Stimulated activated CD4-positive, alpha-beta T cell treated with anti-CD3 and anti-CD28 coated beads, Interleukin-12 subunit alpha, Interleukin-12 subunit beta, amount 100 ng/mL, for 24 hours (primary cell): ENCODE measurements at places on chromosomes 6 and 20.
A peak's percentile ranks its signal among the peaks of the same experiment; 100 is the strongest.

DNA sequence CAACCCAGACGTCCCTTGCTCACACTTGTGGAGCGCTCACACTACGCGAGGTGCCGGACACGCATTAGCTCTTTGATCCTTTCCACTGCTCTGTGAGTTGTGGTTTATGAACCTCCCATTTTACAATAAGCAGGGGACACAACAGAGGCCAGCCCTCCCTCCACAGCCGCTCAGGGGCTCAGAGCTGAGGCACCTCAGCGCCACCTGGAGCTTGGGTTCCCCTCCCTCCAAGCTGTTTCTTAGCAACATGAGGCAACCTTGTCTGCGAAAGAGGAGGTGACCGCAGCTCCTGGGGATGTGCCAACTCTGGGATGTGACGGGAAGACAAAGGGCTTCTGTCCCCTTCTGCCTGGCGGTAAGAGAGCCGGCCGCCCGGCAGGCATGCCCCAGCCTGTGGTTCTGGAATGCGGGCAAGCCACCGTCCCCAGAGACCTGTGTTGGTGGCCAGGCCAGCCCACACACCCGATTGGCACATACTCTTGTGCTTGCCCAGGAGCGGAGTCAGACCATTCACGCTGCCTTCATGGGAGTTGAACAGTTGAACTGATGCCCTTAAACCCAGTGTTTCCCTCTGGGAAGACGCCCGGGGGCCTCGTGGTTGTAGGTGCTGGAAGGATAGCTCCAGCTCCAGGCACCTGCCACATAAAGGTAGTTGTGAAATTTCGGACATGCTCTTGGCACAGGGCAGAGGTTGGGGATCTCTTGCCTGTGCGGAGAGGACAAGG lies 44.5 kb downstream of the RBM38 start:
- DNase-seq = no peak

- DNase-seq = no peak
These were observed 43.1 kb upstream of the NAA20 start for GRCh38 chr20:19973961-19974629.

DNA sequence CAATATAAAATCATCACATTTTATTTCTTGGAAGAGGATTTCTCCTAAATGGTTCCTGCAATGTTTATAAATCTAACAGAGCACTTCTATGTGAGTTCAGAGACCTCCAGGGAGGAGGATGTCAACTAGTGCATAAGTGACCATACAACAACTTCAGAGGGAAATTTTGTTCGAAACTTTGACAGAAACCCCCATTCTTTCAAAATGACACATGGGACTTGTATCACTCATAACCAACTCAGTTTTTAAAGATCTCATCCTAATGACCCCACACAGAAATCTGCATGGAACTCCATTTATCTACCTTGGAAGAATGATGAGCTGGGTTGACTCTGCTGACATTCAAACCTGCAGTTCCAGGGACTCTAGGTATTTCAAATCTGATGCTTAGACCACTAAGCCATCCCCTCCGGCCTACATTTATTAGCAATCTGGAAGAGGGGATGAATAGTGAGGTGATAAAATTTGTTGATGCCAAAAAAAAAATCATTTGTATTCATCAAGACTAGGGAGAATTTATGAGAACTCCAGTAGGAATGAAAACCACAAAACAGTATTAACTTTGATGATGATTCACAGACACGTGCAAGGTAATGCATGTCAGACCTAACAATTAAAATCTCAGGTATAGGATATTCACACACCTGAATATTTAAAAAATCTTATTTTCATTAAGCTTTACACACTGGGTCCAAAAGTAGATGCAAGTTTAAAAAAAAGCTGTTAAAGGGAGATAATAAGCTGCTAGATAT lies 153.0 kb downstream of the REV3L start:
- no peak for DNase-seq

GRCh38 chr20:62501801-62502495 lies 26.2 kb upstream of the GATA5 start:
- DNase-seq = peak; percentile 61

GRCh38 chr6:90216072-90216977 lies 80.3 kb downstream of the BACH2 start:
- no peak for DNase-seq

GRCh38 chr6:139485742-139486475 lies 111.5 kb upstream of the CITED2 start:
- DNase-seq = no peak

- DNase-seq = peak; percentile 84
These were observed 29.1 kb upstream of the SERPINB9 start for GRCh38 chr6:2931970-2932748.

DNA sequence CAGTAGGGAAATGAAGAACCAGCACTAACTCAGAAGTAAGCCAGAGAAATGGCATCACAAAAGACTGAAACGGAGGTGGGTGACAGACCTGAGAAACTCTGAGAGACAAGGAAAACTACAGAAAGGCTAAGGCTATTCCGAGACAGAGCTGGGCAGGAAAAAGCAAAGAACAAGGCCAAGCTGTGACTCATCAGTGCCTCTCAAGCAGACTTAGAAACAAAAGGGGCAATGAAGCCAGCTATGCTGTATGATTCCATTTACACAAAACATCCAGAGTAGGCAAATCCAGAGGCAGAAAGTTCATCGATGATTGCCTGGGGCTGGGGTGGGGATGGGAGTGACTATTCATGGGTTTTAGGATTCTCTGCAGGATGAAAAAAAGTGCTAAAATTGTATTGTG lies 50.0 kb downstream of the SLC23A2 start:
- no peak for DNase-seq

DNA sequence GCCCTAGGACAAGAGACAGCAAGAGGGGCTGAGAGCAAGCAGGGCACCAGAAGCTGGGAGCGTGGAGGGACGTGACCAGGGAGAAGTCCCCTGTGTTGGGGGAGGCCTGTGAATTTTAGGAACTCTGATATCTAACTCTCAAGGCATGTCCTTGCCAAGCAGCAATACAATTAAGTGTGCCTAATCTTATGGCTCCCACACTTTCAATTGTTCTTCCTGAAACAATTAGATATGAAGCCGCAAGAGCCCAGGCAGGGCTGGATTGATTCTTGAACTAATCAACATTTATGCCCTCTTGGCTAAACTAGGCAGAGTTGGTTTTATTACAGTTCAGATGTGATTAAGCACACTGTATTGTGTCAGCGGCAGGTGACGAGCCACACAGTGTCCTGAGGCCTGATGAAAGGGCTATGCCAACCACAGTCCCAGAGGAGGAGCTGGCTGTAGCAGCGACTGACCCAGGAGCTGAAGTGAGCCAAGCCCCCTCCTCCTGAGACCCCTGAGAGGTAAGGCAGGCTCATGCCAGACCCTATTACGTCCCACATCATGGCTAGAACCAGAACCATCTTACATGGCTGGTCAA lies 4.2 kb upstream of the MAVS start:
- no peak for DNase-seq

DNA sequence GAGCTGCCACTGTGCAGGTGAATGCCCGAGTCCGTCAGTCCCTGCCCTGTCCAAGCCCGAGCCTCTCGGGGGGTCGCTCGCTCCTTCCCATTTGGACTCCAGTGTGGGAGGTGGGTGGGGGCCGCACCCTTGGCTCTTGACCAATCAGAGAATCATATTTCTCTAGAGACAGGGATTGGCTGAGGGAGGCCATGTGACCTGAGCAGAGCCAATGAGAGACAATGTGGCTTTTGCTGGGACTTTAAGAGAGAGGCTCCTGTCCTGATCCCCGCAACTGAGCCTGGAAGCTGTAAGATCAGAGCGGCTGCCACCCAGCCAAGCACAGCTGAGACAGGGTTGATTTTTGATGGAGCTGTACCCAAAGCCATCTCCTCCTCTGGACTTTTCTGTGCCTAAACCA lies 199.3 kb downstream of the TFAP2C start:
- DNase-seq = no peak

DNA sequence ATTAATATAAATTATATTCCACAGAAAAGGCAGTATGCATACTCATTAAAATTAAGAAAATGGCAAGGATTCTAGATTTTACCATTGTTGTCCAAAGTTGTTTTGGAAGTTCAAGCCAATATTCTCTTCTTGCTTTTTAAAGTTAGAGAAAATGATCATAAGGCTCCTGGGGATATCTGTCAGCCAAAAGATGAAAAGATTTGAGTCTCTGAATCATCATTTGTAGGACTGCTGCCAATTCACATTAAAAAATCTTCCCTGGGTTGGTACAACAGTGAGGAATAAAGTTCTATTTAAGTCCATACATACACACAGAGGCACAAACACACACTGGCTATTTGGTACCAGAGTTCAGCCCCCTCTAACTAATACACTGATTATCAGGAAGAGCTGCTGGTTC lies 620.1 kb downstream of the COL12A1 start:
- DNase-seq = no peak

- no peak for DNase-seq
These were observed 29.1 kb downstream of the MRAP2 start for GRCh38 chr6:84062519-84063154.

- DNase-seq = no peak
These were observed 256.2 kb downstream of the FNDC1 start for GRCh38 chr6:159425421-159425820.
